ENCODE measurements at places on chromosomes 2 and 18.

DNA sequence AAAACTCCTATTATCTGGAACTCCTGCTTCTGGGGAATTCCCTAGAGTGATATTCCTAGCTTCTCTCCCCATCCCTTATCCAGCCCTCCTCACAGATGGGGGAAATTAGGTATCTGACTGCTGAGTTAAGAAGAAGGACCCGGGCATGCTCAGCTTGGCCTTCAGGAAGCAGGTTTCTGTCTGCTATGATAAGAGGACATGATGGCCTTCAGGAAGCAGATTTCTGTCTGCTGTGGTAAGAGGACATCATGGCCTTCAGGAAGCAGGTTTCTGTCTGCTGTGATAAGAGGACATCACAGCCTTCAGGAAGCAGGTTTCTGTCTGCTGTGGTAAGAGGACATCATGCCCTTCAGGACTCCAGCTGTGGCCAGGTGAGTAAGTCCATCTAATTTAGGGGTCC is 65.2 kb downstream of the PLEKHM3 start:
- DNase-seq = no peak

DNA sequence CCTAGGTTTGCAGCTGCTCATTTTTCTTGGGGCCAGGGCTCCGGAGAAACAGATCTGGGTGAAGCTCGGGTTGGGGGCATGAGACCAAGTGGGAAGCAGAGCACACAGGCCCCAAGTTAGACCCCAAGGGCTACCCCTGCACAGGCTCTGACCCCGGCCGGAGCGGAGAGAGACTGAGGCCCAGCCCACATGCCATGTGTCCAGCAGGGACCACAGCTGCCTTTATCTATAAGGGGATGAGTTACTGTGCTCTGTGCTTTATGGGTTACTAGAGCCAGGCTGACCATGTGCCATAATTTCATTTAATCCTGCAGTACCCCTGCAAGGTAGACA is 30.3 kb upstream of the PRLH start:
- DNase-seq = no peak

DNA sequence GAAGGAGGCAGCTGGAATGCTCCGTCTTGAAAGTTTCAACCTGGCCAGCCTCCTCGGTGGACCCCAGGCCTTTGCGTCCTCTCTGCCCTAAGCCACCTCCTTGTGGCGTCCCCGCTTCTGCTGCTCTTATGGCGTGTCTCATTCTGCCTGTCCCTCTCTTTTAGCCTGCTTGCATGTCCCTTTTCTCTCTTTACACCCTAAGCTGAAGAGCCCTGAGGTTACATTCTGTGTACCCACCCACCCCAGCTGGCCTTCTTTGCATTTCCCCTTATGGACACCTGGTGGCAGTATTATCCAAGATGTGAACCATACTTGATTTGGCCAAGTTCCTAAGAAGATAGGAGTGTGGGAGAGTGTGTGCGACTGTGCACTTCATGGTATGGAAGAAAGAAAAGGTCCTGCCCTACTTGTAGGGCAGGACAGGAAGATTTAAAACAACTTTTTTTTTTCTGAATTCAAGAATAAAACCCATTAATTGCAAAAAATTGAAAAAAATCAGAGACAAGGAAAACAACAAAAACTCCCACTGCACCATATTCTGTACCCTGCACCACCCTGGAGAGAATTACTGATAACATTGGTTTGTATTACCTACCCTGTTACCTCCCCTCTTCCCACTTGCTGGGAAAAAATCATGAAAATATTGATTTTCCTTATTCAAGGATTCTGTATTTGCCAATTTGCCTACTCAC is 77.4 kb downstream of the DYSF start:
- DNase-seq = no peak

DNA sequence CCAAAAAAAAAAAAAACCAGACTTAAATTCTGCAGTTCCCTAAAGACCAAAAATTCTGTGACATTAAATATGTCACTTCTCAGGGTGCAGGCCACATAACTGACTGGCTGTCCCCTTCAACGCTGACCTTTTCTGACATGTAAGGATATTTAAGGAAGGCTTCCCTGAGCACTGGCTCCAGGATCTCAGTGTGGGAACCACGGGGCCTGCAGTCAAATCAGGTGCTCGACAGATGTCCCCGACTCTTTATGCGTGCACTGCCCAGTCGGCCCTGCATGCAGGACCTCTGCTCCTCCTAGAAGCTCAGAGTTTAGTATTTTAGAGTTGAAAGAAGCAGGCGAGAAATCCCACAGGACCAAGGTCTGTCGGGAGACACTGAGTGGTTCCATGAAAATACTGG is 69.4 kb upstream of the POMC start:
- DNase-seq = no peak

DNA sequence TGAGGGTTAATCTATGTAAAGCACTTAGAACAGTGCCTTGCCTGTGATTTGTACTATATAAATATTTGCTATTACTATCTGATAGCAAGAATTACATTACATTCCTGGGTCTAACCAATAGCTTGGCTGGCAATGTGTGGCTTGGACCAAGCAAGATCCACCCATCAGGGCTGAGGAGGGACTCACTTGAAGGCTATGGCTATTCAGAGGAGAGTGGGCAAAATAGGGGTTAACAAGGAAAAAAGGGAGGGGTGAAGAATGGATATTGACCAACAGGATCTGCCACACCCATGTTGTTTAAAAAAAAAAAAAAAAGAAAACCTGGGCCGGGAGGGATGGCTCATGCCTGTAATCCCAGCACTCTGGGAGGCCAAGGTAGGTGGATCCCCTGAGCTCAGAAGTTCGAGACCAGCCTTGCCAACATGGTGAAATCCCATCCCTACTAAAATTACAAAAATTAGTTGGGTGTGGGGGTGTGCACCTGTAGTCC is 20.0 kb upstream of the TMBIM1 start:
- DNase-seq = no peak

- DNase-seq = peak; percentile 48
Measured at GRCh38 chr2:88159955-88160415, 10.2 kb upstream of the THNSL2 start.

DNA sequence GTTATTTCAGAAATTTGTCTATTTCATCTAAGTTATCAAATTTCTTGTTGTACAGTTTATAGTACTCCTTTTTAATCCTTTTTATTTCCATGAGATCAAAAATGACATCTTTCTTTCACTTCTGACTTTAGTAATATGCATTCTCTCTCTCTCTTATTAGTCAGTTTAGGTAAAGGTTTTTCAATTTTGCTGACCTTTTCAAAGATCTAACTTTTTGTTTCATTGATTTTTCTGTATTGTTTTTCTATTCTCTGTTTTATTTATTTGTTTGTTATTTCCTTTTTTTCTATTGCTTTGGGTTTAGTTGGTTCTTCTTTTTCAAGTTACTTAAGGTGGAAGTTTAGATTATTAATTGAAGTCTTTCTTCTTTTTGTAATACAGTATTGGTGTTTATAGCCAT is 294.2 kb downstream of the CCDC85A start:
- DNase-seq = no peak

- no peak for DNase-seq
Measured at GRCh38 chr2:138335036-138335435, 166.5 kb upstream of the SPOPL start.

- no peak for DNase-seq
Measured at GRCh38 chr2:221529943-221530652, 42.0 kb downstream of the EPHA4 start.

GRCh38 chr18:22545066-22545760 is 127.5 kb upstream of the CTAGE1 start:
- DNase-seq = no peak

DNA sequence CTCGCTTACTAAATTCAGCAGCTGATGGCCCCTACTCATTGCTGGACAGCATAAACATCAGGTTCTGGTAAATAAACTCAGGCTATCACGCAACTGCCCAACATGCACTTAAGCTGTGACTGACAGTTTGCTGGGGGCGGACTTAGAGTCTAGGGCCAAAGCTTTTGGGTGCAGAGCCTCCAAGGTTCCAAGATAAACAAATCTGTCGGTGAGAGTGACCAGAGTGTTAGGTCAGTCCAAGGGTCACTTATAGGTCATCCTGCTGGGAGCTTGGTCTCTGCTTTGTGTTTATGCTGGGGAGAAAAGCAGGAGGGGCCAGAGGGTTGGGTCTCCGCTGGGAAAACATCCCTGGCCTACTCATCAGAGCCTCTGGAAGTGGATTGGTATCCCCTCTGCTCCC is 188.6 kb upstream of the GATA6 start:
- DNase-seq = no peak

DNA sequence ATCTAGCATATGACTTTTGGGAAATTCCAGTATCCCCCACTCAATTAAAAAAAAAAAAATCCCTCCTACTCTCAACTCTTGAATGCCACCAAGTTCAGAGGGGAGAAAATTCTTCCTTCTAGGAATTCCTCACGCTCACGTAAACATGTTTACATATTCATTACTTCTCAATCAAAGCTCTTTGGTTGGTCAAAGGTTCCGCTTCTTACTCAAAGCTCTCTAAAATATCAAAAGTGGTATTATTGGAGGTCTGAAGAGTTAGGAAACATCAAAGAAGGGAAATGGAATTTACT is 4.1 kb downstream of the DOCK10 start:
- DNase-seq = no peak

DNA sequence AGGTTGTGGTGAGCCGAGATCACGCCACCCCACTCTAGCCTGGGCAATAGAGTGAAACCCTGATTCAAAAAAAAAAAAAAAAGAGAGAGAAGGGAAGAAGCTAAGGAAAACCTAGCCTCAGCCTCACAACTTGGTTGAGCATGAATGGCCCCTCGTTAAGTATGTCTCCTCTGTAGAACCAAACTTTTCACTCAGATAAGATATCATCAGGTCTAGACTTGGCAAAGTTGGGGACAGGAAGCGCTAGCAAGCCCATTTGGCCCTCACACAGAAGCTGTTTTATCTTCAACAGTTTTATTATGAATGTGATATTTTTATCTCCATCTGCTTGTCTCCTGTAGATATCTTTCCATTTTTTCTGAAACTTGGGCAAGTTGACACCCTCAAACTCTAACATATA is 3.5 kb upstream of the ASXL2 start:
- no peak for DNase-seq

DNA sequence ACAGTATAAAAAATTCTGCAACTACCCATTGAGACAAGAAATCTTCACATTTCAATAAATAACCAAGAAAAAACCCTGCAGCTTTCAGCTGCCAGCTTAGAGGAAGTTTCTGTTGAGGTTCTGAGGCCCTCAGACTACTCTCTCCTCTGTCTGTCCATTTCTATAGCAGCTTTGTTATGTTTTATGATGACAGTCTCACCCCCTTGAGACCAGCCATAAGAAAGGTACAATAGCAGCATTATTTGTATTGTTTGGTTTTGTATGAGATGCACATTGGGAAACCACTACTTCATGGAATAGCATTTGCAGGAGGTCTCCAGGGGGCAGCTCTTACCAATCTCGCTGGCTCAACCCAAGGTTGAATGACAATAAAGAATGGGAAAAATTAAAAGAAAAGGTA is 334.6 kb upstream of the VRK2 start:
- DNase-seq = no peak

DNA sequence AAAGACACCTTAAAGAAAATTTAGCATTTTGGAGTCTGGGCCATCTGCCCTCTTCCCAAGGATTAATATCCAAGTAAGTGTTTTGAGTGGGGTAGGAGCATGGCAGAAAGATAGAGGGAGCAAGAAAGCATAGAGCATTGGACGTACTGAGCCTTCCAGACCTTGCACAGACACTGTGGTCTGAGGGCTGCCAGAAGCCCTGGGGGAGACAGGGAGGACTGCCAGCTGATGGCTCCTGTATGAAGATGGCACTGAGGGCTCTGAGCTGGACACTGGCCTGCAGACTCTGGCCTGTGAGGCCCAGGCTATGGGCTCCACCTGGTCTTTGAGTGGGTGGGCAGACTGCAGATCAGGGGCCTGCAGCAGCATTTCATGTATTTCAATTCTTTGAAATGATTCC is 2.9 kb upstream of the PKDCC start:
- no peak for DNase-seq

GRCh38 chr2:190318931-190319554 is 583 bp downstream of the HIBCH start:
- no peak for DNase-seq

GRCh38 chr2:65491381-65491905 is 59.0 kb upstream of the SPRED2 start:
- no peak for DNase-seq

- no peak for DNase-seq
Measured at GRCh38 chr2:200993097-200993496, 29.6 kb upstream of the ORC2 start.
